ENCODE measurements at places on chromosomes 3 and 15.
A peak's percentile ranks its signal among the peaks of the same experiment; 100 is the strongest.

DNA sequence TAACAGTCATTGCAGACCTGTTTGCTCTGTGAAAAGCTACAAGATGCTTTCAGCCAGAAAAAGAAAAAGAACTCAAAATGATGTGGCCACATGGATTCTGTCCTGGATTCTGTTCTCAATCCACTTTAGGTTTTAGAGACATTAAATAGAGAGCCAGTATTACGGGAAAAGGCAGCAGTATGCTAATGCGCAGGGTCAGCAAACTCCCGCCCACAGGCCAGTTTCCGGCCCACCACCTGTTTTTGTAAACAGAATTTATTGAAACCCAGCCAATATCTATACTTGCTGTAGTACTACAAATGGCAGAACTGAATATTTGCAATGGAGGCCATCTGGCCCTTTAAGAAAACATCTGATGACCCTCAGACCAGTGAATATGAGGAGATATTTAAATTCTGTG lies 416.1 kb downstream of the ERC2 start:
- no peak for DNase-seq
- no peaks in the 10 kb centered on the region for H3K36me3 ChIP-seq
- H3K4me3 ChIP-seq: no peak overlapping the region
- no peaks in the 10 kb centered on the region for H3K27me3 ChIP-seq

GRCh38 chr3:13612829-13613228 lies 63.9 kb downstream of the FBLN2 start:
- peak; percentile 54 for DNase-seq
- no peak overlapping the region for H3K27ac ChIP-seq
- no peak overlapping the region for H3K4me3 ChIP-seq
- H3K27me3 ChIP-seq: no peaks in the 10 kb centered on the region
- H3K4me1 ChIP-seq: no peaks in the 10 kb centered on the region

GRCh38 chr3:22843854-22844253 lies 359.3 kb upstream of the UBE2E2 start:
- H3K27me3 ChIP-seq: no peaks in the 10 kb centered on the region
- H3K27ac ChIP-seq: no peak overlapping the region
- no peaks in the 10 kb centered on the region for H3K4me1 ChIP-seq
- no peak for DNase-seq

GRCh38 chr3:116280130-116280740 lies 165.1 kb downstream of the LSAMP start:
- H3K27me3 ChIP-seq: no peaks in the 10 kb centered on the region
- DNase-seq: no peak
- no peak overlapping the region for H3K4me3 ChIP-seq
- H3K36me3 ChIP-seq: no peaks in the 10 kb centered on the region

DNA sequence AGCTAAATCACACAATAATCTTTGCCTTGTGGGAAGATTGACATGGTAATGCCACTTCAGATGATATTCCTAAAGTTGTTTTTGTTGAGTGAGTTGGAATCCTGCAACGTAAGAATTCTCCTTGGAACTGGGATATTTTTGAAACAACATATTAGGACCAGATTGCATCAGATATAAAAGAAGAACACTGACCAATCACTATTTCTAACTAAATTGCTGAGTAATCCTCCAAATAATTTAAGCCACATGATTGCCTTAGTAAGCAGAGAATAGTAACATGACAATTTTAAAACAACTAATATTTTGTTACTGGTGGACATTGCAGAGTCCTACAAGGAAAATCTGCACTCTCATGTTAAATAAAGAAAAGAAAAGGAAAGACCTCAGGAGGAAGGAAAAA lies 353.9 kb upstream of the LMCD1 start:
- H3K4me1 ChIP-seq: no peaks in the 10 kb centered on the region
- no peaks in the 10 kb centered on the region for H3K36me3 ChIP-seq
- DNase-seq: no peak
- no peak overlapping the region for H3K4me3 ChIP-seq
- no peak overlapping the region for H3K27ac ChIP-seq

- DNase-seq: peak; percentile 20
- H3K27ac ChIP-seq: no peak overlapping the region
- no peaks in the 10 kb centered on the region for H3K27me3 ChIP-seq
- H3K4me1 ChIP-seq: peaks cover 4% of the 10 kb centered on the region
- no peak overlapping the region for H3K4me3 ChIP-seq
- H3K36me3 ChIP-seq: no peaks in the 10 kb centered on the region
Observed at GRCh38 chr15:69854521-69855181, 243.1 kb downstream of the TLE3 start.

GRCh38 chr3:123347205-123347604 lies 101.7 kb downstream of the ADCY5 start:
- no peaks in the 10 kb centered on the region for H3K36me3 ChIP-seq
- H3K27ac ChIP-seq: no peak overlapping the region

- H3K36me3 ChIP-seq: peaks cover 36% of the 10 kb centered on the region
- peak overlapping the region; percentile 91 for H3K27ac ChIP-seq
- no peak for DNase-seq
- H3K27me3 ChIP-seq: no peaks in the 10 kb centered on the region
Observed at GRCh38 chr3:45966950-45967640, 23.8 kb downstream of the CXCR6 start.

DNA sequence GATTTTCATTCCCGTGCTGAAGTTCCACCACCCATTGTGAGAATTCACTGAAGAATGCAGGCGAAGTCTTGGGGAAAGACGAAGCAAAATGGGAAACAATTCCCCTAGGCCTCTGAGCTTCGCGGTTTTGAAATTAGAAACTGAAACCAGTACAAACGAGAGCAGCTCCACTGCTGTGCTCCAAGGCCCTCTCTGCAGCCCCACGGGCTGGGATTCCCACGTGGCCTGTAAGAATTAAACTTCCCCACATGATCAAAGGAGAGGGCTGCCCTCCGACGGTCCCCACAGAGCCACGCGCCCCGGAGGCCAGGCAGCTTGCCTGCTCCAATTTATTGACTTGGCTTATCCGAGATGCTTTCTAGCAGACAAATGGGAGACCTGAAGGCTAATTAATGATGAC lies 144.0 kb downstream of the GREM1 start:
- no peaks in the 10 kb centered on the region for H3K27me3 ChIP-seq
- H3K36me3 ChIP-seq: no peaks in the 10 kb centered on the region
- no peaks in the 10 kb centered on the region for H3K4me1 ChIP-seq

GRCh38 chr3:185757176-185757575 lies 67.7 kb downstream of the IGF2BP2 start:
- H3K4me1 ChIP-seq: no peaks in the 10 kb centered on the region
- peaks cover 16% of the 10 kb centered on the region for H3K27me3 ChIP-seq
- H3K27ac ChIP-seq: no peak overlapping the region
- no peak overlapping the region for H3K4me3 ChIP-seq
- no peak for DNase-seq

DNA sequence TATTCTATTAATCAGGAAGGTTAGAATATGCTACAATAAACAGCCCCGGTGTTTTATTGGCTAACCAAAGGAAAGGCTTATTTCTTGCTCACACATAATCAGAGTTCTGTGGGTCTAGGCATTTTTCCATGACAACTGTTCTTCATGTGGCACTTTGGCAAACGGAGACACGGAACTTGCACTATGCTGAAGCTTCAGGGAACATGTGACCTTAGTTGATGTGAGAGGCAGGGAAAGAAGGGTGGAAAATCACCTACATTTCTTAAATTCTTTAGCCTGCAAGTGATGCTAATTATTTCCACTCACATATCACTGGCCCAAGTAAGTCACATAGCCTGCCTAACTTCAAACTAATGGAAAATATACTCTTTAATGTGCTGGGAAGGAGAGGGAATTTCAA lies 344.6 kb downstream of the SV2B start:
- peaks cover 9% of the 10 kb centered on the region for H3K36me3 ChIP-seq
- H3K27me3 ChIP-seq: peaks cover 7% of the 10 kb centered on the region
- no peak for DNase-seq
- H3K4me1 ChIP-seq: no peaks in the 10 kb centered on the region

GRCh38 chr3:190382082-190382481 lies 5.9 kb upstream of the CLDN16 start:
- no peaks in the 10 kb centered on the region for H3K36me3 ChIP-seq
- DNase-seq: no peak
- H3K4me1 ChIP-seq: no peaks in the 10 kb centered on the region
- no peak overlapping the region for H3K27ac ChIP-seq

- no peaks in the 10 kb centered on the region for H3K27me3 ChIP-seq
- no peaks in the 10 kb centered on the region for H3K4me1 ChIP-seq
- no peak overlapping the region for H3K27ac ChIP-seq
Observed at GRCh38 chr3:50008931-50009330, 69.0 kb downstream of the RBM6 start.

GRCh38 chr3:153617463-153617862 lies 455.4 kb downstream of the RAP2B start:
- H3K36me3 ChIP-seq: peaks cover 3% of the 10 kb centered on the region
- no peak overlapping the region for H3K4me3 ChIP-seq
- H3K27ac ChIP-seq: no peak overlapping the region

DNA sequence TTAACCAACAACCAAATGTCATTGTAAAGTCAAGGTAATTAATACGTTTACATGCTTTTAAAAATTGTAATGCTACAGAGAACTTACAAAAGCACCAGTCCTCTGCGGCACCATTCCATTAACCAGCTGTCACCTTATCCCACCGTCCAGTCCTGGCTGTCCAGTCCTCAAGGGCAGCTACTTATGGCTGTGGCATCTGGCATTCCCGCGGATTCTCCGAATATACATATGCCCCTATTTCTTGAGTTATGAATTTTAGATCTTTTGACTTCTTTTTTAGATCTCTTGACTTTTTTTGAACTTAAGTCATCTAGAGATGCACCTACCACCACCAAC lies 382 bp upstream of the POMGNT2 start:
- peaks cover 2% of the 10 kb centered on the region for H3K27me3 ChIP-seq
- no peak overlapping the region for H3K27ac ChIP-seq
- peaks cover 9% of the 10 kb centered on the region for H3K4me1 ChIP-seq
- DNase-seq: no peak
- H3K4me3 ChIP-seq: peak overlapping the region; percentile 66

DNA sequence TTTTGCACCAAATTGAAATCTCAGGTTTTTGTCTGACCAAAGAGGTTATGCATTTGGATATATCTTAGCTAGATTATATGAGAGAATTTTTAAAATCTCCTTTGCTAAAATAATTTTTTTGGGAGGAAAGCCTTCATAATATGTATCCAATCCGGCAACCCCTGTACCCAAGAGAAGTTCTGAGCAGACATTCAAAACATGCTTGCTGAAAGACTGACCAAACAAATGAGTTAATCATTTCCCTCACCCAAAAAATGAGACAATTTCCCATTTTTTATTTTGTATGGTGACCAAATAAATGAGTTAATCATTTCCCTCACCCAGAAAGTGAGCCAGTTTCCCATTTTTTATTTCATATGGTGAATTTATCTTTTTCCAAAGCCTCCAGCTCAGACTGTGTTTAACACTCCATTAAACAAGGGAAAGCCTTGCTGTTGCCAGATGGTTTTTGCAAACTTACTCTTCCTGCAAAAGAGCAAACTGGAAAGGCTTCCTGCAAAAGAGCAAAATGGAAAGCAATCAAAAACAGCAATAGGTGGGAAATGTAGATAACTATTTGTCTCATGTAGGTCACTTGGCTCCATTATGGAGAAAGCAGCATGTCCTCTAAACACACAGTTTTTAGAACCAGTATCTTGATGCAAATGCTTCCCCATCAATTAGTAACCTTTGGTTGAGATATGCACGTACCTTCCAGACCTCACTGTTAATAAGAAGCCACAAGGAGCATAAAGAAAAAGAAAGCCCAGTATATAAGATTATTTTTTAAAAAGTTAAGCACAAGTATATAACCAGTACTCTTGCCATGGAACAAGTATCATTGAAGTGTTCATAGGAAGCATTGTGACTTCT lies 78.4 kb upstream of the OSTN start:
- H3K4me1 ChIP-seq: no peaks in the 10 kb centered on the region
- DNase-seq: no peak
- no peaks in the 10 kb centered on the region for H3K27me3 ChIP-seq
- H3K4me3 ChIP-seq: no peak overlapping the region

DNA sequence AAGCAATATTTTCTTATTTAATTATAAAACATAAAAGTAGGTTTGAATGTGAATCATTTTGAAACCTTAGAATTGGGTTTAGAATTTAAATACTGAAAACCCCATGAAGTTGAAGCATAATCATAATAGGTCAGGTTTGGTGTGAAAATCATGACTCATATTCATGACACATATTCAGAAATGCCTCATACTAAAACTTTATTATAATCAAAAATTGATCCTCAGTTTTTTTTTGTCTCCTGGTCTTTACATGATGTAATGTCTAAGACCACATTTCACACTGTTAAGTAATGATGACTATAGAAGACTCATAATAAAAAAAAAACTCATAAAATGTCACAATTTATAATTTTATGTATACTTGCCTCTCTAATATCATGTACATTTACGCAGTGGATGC lies 190.4 kb downstream of the FOXP1 start:
- peak overlapping the region; percentile 40 for H3K27ac ChIP-seq
- H3K4me1 ChIP-seq: peaks cover 47% of the 10 kb centered on the region
- no peak overlapping the region for H3K4me3 ChIP-seq

GRCh38 chr15:73922186-73923151 lies 3.8 kb upstream of the LOXL1 start:
- peak overlapping the region; percentile 86 for H3K27ac ChIP-seq
- H3K4me3 ChIP-seq: no peak overlapping the region
- peaks cover 47% of the 10 kb centered on the region for H3K4me1 ChIP-seq

- H3K27me3 ChIP-seq: no peaks in the 10 kb centered on the region
- peak overlapping the region; percentile 83 for H3K27ac ChIP-seq
- peak overlapping the region; percentile 66 for H3K4me3 ChIP-seq
- no peaks in the 10 kb centered on the region for H3K36me3 ChIP-seq
- DNase-seq: peak; percentile 79
Observed at GRCh38 chr15:75104804-75105557, 81.6 kb downstream of the PPCDC start.

- no peak overlapping the region for H3K4me3 ChIP-seq
- no peaks in the 10 kb centered on the region for H3K27me3 ChIP-seq
- DNase-seq: no peak
- peak overlapping the region; percentile 76 for H3K27ac ChIP-seq
Observed at GRCh38 chr3:43038010-43038409, 58.9 kb downstream of the GASK1A start.

- H3K27ac ChIP-seq: peak overlapping the region; percentile 53
- H3K4me1 ChIP-seq: peaks cover 25% of the 10 kb centered on the region
- no peak for DNase-seq
- no peak overlapping the region for H3K4me3 ChIP-seq
- peaks cover 10% of the 10 kb centered on the region for H3K27me3 ChIP-seq
Observed at GRCh38 chr15:76151599-76151974, 91.8 kb downstream of the TMEM266 start.
